Fibroblast of villous mesenchyme (primary cell): ENCODE measurements at places on chromosomes 13 and 19.

DNA sequence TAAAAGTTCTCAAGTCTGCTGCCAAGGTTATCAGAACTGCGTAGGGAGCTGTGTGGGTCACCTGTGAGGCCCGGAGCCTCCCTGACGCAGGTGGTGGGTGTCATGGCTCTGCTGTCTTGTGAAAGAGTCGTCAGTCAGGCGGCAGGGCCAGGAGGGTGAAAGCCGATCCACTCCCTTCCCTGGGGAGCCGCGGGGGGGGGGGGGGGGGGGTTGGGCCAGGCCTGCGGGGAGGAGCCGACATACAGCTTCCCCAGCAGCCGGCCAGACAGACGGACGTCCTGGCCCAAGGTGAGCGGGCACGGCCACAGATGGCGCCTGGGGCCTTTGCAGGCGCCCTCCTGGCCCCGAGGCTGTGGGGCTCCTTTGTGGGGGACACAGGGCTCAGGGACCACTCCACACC, 12.4 kb downstream of the SBNO2 start:
- peak; percentile 79 for DNase-seq

- no peak for DNase-seq
Measured at GRCh38 chr13:26585136-26585535, 27.7 kb downstream of the WASF3 start.

- DNase-seq: no peak
Measured at GRCh38 chr13:51817717-51818116, 13.8 kb upstream of the DHRS12 start.

DNA sequence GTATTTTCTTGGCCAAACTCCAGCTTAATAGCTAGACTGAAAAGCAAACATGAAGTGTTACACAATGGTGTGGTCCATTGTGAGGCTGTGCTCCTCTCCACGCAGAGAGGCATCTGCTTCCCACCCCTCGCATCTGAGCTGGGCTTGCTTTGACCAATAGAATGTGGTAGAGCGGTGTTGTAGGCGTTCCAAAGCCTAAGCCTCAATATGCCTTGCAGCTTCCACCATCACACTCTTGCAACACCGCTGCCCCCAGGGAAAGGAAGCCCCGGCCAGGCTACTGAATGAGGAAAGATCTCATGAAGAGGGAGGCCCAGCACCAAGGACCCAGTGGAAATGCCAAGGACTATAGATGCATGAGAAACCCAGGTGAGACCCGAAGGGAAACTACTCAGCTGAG, 9.4 kb downstream of the FLT1 start:
- DNase-seq: peak; percentile 71

DNA sequence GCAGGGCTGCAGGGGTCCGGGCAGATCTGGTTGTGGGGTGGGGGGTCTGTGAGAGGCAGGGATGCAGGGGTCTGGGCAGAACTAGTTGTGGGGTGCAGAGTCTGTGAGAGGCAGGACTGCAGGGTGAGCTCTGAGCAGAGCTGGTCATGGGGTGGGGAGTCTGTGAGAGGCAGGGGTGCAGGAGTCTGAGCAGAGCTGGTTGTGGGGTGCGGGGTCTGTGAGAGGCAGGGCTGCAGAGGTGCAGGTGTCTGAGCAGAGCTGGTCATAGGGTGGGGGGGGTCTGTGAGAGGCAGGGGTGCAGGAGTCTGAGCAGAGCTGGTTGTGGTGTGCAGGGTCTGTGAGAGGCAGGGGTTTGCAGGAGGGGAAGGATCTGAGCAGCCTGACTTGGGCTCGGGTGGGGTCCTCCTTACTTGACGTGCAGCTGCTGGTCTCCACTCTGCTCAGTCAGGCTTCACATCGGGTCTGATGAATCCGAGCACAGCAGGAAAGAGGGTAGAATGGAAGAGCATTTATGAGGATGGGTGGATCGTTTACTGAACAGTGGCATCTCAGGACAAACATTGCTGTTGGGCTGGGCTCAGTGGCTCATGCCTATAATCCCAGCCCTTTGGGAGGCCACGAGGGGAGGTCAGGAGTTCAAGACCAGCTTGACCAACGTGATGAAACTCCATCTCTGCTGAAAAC, 31.2 kb downstream of the IGFL2 start:
- no peak for DNase-seq

DNA sequence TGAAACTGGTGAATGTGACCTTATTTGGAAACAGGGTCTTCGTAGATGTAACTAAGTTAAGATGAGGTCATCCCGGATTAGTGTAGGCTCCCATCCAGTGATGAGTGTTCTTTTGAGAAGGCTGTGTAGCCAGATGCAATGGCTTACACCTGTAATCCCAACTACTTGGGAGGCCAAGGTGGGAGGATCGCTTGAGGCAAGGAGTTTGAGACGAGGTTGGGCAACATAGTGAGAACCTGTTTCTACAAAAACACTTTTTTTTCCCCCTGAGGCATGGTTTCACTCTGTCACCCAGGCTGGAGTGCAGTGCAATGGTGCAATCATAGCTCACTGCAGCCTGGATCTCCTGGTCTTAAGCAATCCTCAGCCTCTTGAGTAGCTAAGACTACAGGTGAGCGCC, 36.4 kb downstream of the FBN3 start:
- DNase-seq: peak; percentile 2

GRCh38 chr13:94112227-94112626, 367.3 kb downstream of the DCT start:
- peak; percentile 91 for DNase-seq

- no peak for DNase-seq
Measured at GRCh38 chr13:113792886-113793717, 34.1 kb downstream of the TMEM255B start.

GRCh38 chr19:41288673-41289530, 21.1 kb upstream of the CCDC97 start:
- no peak for DNase-seq

DNA sequence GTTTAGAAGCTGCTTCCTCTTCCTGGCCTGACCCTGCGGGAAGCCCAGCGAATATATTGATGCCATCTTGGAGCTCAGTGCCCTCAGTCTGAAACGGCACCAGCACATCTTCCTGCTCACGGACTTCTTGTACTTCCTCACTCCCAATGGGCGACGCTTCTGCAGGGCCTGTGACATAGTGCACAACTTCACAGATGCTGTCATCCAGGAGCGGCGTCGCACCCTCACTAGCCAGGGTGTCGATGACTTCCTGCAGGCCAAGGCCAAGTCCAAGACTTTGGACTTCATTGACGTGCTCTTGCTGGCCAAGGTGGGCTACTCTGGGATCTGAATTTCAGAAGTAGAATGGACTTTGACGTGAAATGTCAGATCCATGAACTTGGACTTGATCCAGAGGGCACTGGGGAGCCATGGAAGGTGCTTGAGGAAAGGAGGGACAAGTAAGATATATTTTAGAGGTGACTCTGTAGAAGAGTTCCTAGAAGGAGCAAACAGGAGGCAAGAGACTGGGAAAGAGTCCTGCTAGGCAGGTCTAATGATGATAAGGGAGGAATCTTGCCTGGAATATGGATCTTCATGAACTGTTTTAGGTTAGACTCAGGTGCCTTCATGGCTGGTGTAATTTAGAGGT, 38.4 kb upstream of the CYP4F8 start:
- DNase-seq: no peak

DNA sequence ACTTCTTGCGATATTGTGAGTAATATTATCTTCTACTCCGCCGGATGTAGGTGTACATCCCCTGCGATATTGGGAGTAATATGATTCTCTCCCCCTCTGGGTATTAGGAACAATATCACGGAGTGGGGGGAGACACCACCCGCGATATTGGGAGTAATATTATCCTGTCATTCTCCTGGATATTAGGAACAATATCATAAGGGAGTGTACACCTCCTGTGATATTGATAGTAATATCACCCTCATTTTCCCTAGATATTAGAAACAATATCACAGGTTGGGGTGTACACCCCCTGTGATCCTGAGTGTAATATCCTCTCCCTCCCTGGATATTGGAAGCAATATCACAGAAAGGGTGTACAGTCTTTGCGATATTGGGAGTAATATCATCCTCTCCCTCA, 64.3 kb upstream of the CEACAM21 start:
- DNase-seq: no peak

GRCh38 chr13:110887597-110888333, 27.1 kb downstream of the ANKRD10 start:
- no peak for DNase-seq

DNA sequence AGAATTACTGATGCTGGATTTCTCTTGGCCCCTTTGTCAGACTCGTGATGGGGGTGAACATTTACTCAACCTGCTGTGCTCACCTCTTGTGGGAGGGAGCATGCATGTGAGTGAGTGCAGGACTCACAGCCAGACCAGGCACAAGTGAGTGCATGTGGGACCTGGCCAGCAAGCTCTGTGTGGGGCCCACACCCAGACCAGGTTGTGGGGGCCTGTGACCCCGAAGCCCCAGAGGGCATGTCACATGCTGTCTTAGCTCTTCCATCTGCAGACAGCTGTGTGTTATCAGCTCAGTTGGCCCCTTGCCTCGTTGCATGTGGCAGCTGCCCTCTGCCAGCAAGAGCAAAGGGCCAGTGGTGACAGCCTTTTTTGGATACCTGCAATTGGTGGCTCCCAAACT, 614.4 kb downstream of the GPC5 start:
- DNase-seq: no peak

DNA sequence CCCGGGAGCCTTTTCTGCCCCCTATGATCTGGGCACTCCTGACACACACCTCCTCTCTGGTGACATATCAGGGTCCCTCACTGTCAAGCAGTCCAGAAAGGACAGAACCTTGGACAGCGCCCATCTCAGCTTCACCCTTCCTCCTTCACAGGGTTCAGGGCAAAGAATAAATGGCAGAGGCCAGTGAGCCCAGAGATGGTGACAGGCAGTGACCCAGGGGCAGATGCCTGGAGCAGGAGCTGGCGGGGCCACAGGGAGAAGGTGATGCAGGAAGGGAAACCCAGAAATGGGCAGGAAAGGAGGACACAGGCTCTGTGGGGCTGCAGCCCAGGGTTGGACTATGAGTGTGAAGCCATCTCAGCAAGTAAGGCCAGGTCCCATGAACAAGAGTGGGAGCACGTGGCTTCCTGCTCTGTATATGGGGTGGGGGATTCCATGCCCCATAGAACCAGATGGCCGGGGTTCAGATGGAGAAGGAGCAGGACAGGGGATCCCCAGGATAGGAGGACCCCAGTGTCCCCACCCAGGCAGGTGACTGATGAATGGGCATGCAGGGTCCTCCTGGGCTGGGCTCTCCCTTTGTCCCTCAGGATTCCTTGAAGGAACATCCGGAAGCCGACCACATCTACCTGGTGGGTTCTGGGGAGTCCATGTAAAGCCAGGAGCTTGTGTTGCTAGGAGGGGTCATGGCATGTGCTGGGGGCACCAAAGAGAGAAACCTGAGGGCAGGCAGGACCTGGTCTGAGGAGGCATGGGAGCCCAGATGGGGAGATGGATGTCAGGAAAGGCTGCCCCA, 8.5 kb upstream of the CEACAM7 start:
- DNase-seq: no peak

GRCh38 chr13:35690581-35691207, 214.2 kb upstream of the MAB21L1 start:
- DNase-seq: no peak

GRCh38 chr13:43876366-43876765, 3.2 kb downstream of the CCDC122 start:
- no peak for DNase-seq

GRCh38 chr19:38653028-38653571, 5.7 kb downstream of the ACTN4 start:
- DNase-seq: peak; percentile 81

- DNase-seq: peak; percentile 19
Measured at GRCh38 chr13:77492982-77493381, 42.5 kb upstream of the SCEL start.

DNA sequence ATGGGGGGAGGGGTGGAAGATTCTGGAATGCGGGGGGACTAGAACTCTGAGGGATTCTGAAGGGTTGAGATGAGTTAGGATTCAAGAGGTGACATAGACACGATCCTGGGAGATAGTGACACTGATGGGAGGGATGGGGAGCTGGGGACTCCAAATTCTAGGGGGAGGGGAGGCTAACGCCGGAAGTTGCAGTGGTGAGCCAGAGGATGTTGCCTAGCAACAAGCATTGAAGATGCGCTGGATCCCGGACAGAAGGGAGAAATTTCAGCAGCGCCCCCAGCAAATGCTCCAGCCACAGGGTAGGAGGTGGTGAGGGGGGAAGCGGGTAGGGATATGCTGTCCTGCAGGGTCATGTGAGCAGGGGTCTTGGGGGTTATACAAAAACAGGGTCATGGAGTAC, 6.9 kb upstream of the LTBP4 start:
- DNase-seq: no peak

- DNase-seq: no peak
Measured at GRCh38 chr13:39306639-39307589, 268.7 kb downstream of the NHLRC3 start.

DNA sequence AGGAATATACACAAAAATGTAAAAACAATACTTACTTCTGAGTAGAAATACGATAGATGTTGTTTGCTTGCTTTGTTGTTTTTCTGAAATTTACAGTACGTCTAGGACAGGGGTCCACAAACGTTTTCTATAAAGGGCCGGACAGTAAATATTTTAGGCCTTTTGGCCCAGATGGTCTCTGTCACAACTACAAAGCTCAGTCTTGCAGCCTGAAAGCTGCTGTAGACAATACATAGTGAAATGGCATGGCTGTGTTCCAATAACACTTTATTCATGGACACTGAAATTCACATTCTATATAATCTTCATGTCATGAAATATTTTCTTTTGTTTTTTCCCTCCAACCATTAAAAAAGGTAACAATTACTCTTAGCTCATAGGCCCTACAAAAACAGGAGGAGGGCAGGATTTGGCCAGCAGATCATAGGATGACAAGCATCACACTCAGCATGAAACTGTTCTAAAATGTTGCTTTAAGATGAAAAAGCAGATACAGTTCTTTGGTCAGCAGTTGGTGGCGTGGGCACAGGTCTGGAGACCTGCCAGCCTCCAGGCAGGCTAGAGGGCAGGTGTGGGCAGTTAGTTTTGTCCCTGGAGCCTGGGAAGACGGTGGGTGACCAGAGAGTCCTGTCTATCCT, at the start of gene EDDM13:
TSS of gene EDDM13 (plus strand) at position 588 of the 638 bp plus-strand sequence. CDS start 87 bp downstream, outside the sequence.
- DNase-seq: no peak
